ENCODE measurements at places on chromosomes 4 and X. TPM values are rescaled to one million over a fixed set of nuclear protein-coding genes. Genes with fewer than 3 reads are reported as not detected.

Gene MGARP
- total RNA-seq: 0.73 TPM

Gene NUDT10
- 22.7 TPM for total RNA-seq

Gene BGN
- total RNA-seq: 7.9 TPM

Gene SLC6A8
- 16.0 TPM for total RNA-seq

Gene CT47B1
- total RNA-seq: not detected

Gene CFAP97
- total RNA-seq: 45.4 TPM

Gene CYP4V2
- total RNA-seq: 19.0 TPM

Gene CENPVL1
- total RNA-seq: 2.4 TPM

Gene DNASE1L1
- total RNA-seq: 5.1 TPM

Gene ALB
- 7.3 TPM for total RNA-seq

Gene GPRASP2
- 47.5 TPM for total RNA-seq

Gene PRRG1
- 13.2 TPM for total RNA-seq

Gene TMPRSS11D
- total RNA-seq: not detected

Gene ODAPH
- total RNA-seq: not detected

Gene GPC4
- 4.2 TPM for total RNA-seq

Gene PI4K2B
- total RNA-seq: 6.8 TPM

Gene FAM9B
- total RNA-seq: not detected

Gene SPANXA1
- not detected for total RNA-seq

Gene LEF1
- 18.1 TPM for total RNA-seq

Data from cerebellum (tissue), 4 donors.